ENCODE measurements at places on chromosomes 2 and 18.
A peak's percentile ranks its signal among the peaks of the same experiment; 100 is the strongest.

- peaks cover 25% of the 10 kb centered on the region for H3K27me3 ChIP-seq
- H3K36me3 ChIP-seq, result no peaks in the 10 kb centered on the region
- H3K27ac ChIP-seq, result no peak overlapping the region
- no peak for DNase-seq
- H3K4me3 ChIP-seq, result no peak overlapping the region
These were observed 188.3 kb downstream of the TWIST2 start for GRCh38 chr2:239035997-239036731.

GRCh38 chr2:211498551-211499205 lies 942.3 kb downstream of the CPS1 start:
- no peak overlapping the region for H3K27ac ChIP-seq
- H3K36me3 ChIP-seq, result no peaks in the 10 kb centered on the region
- H3K4me3 ChIP-seq, result no peak overlapping the region

GRCh38 chr2:15092691-15093090 lies 460.2 kb downstream of the LRATD1 start:
- H3K4me1 ChIP-seq, result peaks cover 4% of the 10 kb centered on the region
- no peak for DNase-seq
- H3K36me3 ChIP-seq, result no peaks in the 10 kb centered on the region
- no peak overlapping the region for H3K4me3 ChIP-seq
- no peak overlapping the region for H3K27ac ChIP-seq

DNA sequence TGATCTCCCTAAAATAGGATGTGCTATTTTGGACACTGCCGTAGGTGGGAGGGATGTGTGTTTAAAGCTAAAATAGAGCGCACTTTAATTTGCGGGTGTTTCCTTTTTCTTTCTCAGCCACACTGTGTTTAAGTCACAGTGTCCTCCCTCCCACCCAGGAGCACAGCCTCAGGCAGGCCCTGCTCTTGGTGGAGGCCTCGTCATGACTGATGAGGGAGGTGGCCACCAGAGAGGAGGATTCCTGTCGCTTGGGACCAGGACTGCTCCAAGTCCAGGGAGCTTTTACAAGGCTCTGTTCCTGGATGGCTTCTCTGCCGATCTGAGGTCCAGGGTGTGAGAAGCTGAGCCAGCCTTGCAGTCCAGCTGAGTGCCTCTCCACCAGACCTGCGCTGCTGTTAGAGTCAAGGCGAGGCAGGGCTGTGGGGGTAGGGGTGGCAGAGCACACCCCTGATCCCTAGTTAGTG lies 33.5 kb downstream of the INPP4A start:
- no peak overlapping the region for H3K27ac ChIP-seq
- H3K4me1 ChIP-seq, result no peaks in the 10 kb centered on the region
- no peak overlapping the region for H3K4me3 ChIP-seq
- no peak for DNase-seq
- H3K36me3 ChIP-seq, result no peaks in the 10 kb centered on the region

DNA sequence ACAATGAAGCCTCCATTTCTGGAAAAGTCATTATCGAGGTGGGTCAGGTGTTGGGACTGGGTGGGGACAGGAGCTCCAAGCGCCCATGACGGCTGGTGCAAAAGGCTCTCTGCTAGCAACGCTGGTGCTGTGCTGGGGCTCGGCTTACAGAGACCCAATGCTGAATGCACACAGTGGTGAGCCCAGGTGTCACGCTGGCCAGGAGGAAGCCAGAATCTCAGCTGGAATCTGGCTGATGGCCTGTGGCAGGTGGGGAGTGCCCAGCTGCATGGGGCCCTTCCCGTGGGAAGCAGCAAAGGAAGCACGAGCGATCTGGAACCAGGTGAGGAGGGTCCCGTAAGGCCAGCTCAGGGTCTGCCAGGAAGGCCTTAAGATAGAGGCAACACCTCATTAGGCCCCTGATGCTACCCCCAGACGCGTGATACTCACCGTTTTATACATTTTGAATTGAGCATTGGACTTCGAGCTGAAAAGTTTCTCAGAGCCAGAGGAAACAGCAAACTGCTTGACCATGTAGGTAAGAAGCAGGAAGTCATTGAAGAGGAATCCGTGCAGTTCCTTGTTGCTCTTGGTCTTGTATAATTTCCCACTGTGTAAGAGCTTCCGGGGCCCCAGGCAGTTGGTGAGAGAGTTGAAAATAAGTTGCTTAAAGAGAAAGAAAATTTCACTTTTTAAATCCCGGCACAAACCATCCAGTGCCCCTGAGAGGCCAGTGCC lies 34.7 kb downstream of the FAM228A start:
- DNase-seq, result no peak
- H3K4me1 ChIP-seq, result no peaks in the 10 kb centered on the region
- H3K27ac ChIP-seq, result no peak overlapping the region
- H3K4me3 ChIP-seq, result no peak overlapping the region
- H3K27me3 ChIP-seq, result no peaks in the 10 kb centered on the region

GRCh38 chr2:176873403-176873802 lies 339.2 kb upstream of the HNRNPA3 start:
- no peak overlapping the region for H3K27ac ChIP-seq
- H3K36me3 ChIP-seq, result no peaks in the 10 kb centered on the region
- H3K4me3 ChIP-seq, result no peak overlapping the region
- no peaks in the 10 kb centered on the region for H3K4me1 ChIP-seq
- no peak for DNase-seq
- H3K27me3 ChIP-seq, result no peaks in the 10 kb centered on the region

- no peaks in the 10 kb centered on the region for H3K36me3 ChIP-seq
- peaks cover 3% of the 10 kb centered on the region for H3K4me1 ChIP-seq
- H3K27me3 ChIP-seq, result no peaks in the 10 kb centered on the region
- no peak for DNase-seq
These were observed 354.3 kb downstream of the AKAIN1 start for GRCh38 chr18:4842751-4843150.

- H3K4me3 ChIP-seq, result no peak overlapping the region
- peaks cover 11% of the 10 kb centered on the region for H3K4me1 ChIP-seq
- peaks cover 3% of the 10 kb centered on the region for H3K27me3 ChIP-seq
- no peak for DNase-seq
These were observed 6.6 kb upstream of the MTHFD2 start for GRCh38 chr2:74191596-74192380.

DNA sequence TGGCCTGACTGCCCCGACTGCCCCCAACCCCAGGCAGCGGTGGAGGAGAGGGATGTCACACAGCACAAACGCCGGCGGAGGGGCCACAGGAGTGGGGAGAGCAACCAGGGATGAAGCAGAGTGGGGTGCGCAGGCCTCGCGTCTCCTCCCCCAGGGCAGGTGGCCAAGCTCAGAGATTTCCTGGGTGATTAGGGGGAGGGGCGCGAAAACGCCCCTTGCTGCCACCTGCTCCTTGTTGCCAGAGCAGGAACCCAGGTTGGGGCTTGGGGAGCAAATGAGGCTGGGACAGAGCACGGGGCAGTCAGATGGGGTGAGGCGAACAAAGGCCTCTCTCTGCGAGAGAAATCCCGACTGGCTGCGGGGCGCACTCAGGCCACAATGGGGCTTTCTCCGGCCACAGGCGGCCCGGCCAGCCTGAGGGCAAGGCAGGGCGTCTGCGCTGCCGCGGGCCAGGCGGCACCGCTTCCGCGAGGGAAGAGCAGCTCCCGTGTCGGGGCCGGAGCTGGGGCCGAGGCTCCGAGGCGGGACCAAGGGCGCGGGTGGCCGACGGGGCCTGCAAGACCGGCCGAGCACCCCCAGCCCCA lies 11.5 kb downstream of the TEX44 start:
- H3K27ac ChIP-seq, result peak overlapping the region; percentile 98
- peak overlapping the region; percentile 45 for H3K4me3 ChIP-seq
- H3K4me1 ChIP-seq, result peaks cover 27% of the 10 kb centered on the region
- H3K36me3 ChIP-seq, result no peaks in the 10 kb centered on the region
- no peaks in the 10 kb centered on the region for H3K27me3 ChIP-seq
- DNase-seq, result peak; percentile 19

DNA sequence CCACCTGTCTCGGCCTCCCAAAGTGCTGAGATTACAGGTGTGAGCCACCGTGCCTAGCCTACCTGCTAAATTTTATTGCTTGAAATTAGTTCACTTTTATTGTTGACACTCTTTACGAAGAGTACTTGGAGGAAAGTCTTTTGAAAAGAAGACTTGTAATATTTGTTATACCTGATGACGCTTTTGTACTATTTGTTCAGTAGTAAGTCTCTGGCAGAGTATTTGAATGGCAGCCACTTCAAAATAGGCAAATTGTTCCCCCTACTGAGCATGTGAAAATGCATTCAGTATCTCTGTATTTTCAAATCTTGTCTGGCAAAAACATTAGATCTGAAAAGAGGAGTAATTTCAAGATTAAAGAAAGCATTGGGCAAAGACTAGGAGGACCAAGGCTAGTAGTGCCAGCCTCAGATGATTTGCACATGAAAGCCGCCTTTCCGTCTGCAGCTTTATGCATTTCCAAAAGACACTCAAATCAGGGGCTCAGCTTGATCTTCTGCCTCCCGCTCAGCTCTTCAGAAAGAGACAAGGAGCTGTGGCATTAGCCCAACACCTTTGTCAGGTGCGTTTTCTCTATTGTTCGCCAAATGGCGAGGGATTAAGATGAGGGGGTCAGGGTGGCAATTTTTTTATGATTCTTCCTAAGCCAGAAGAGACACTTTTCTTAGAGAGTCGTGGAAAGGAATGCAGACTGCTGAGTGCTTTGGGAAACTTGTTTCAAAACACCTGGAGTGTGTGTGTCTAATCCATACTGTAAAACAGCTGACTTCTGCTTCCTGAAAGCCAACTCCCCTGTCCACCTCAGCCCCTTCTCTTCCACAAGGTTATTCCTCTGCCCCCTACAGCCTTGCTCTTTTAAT lies 18.8 kb upstream of the FOXI3 start:
- H3K27ac ChIP-seq, result no peak overlapping the region
- H3K27me3 ChIP-seq, result peaks cover 13% of the 10 kb centered on the region
- H3K4me3 ChIP-seq, result no peak overlapping the region
- H3K36me3 ChIP-seq, result no peaks in the 10 kb centered on the region
- H3K4me1 ChIP-seq, result peaks cover 2% of the 10 kb centered on the region

DNA sequence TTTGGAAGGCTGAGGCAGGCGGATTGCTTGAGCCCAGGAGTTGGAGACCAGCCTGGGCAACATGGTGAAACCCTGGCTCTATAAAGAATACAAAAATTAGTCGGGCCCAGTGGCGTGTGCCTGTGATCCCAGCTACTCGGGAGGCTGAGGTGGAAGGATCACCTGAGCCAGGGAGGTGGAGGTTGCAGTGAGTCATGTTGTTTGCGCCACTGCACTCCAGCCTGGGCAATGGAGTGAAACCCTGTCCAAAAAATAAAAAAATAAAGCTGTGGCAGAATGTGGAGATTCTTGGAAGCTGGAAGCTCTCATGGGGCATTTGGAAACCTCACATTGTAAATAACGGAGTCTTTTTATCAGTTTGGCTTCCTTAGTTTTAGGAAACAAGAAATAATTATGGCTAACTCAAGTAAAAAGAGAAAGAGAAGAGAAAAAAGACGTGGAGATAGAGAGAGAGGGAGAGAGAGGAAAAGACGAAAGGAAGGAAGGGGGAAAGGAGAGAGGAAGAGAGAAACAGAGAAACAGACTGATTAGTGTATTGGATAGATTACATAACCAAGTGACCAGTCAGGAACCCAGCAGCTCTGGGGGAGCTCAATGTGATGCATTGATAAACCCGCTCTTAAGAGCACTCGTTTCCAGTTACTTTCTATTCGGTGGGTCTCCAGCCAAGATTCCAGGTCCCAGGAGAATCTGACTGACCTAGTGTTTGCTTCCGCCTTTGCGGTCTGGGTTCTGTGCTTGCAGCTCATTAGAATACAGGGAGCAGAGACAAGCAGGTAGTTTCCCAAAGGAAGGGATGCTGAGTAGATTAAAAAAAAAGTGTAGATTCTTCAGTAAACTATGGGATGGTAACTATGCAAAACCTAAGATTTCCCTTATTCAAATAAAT lies 1.1 kb upstream of the SPAST start:
- no peak for DNase-seq
- no peaks in the 10 kb centered on the region for H3K27me3 ChIP-seq
- peak overlapping the region; percentile 98 for H3K4me3 ChIP-seq
- peaks cover 3% of the 10 kb centered on the region for H3K36me3 ChIP-seq
- peak overlapping the region; percentile 99 for H3K27ac ChIP-seq

- H3K36me3 ChIP-seq, result no peaks in the 10 kb centered on the region
- no peak for DNase-seq
- no peak overlapping the region for H3K4me3 ChIP-seq
These were observed 124.3 kb downstream of the RBMS1 start for GRCh38 chr2:160368988-160369930.

- H3K27me3 ChIP-seq, result peaks cover 2% of the 10 kb centered on the region
- H3K36me3 ChIP-seq, result no peaks in the 10 kb centered on the region
- peaks cover 2% of the 10 kb centered on the region for H3K4me1 ChIP-seq
- H3K4me3 ChIP-seq, result no peak overlapping the region
- no peak overlapping the region for H3K27ac ChIP-seq
These were observed 115.2 kb downstream of the TTC32 start for GRCh38 chr2:19786408-19787058.

DNA sequence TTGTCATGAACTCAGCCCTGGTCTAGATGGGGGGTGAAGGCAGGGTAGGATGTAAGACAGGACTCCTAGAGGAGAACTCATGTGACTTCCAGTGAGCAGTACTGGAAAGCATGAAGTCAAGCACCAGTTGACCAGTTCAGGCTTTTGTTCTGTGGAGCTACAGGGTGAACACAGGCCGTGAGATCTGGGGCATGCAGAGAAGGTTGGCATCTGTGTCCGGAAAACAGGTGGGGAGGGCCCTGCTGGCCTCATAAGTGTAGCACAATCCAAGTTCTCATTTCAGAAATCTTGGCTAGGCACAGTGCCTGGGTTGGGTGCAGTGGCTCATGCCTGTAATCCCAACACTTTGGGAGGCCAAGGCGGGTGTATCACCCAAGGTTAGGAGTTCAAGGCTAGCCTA lies 50.9 kb upstream of the SPATS2L start:
- DNase-seq, result no peak
- H3K27ac ChIP-seq, result no peak overlapping the region
- peaks cover 31% of the 10 kb centered on the region for H3K4me1 ChIP-seq
- no peak overlapping the region for H3K4me3 ChIP-seq
- H3K27me3 ChIP-seq, result no peaks in the 10 kb centered on the region
- H3K36me3 ChIP-seq, result no peaks in the 10 kb centered on the region

- H3K4me1 ChIP-seq, result no peaks in the 10 kb centered on the region
- H3K4me3 ChIP-seq, result no peak overlapping the region
- H3K27me3 ChIP-seq, result no peaks in the 10 kb centered on the region
- no peak for DNase-seq
These were observed 82.0 kb downstream of the SGPP2 start for GRCh38 chr2:222506230-222506935.

DNA sequence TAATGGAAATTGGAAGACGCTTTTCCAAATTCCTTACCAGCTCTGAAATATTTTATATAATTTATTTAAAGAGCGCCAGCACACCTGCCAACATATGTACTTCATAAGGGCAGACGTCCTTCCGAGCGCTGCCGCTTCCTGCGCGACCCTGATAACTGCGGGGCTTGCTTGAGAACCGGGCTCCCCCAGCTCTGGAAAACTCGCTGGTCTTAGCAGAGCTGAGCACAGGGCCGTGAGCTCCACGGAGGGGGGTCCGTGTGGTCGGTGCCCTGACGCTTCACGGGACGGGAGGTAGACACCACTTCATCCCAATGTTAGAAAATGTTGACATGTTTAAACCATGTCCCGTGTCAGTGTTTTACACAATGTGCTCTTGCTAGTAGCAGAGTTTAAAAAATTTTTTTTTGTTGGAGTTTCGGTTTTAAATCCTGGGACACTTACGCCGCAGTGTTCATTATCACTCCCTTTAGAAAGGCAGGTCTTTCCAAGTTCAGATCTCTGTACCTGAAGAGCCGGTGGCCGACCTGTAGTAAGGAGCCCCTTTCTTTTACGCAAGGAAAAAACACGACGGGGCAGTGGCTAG lies 1.6 kb downstream of the NFATC1 start:
- H3K4me3 ChIP-seq, result no peak overlapping the region
- no peak overlapping the region for H3K27ac ChIP-seq
- peaks cover 4% of the 10 kb centered on the region for H3K4me1 ChIP-seq
- peaks cover 51% of the 10 kb centered on the region for H3K27me3 ChIP-seq
- no peak for DNase-seq
- no peaks in the 10 kb centered on the region for H3K36me3 ChIP-seq
